ENCODE measurements at places on chromosomes 6 and 20.
A peak's percentile ranks its signal among the peaks of the same experiment; 100 is the strongest.

GRCh38 chr20:47544240-47544639 is 42.6 kb downstream of the NCOA3 start:
- DNase-seq: no peak

DNA sequence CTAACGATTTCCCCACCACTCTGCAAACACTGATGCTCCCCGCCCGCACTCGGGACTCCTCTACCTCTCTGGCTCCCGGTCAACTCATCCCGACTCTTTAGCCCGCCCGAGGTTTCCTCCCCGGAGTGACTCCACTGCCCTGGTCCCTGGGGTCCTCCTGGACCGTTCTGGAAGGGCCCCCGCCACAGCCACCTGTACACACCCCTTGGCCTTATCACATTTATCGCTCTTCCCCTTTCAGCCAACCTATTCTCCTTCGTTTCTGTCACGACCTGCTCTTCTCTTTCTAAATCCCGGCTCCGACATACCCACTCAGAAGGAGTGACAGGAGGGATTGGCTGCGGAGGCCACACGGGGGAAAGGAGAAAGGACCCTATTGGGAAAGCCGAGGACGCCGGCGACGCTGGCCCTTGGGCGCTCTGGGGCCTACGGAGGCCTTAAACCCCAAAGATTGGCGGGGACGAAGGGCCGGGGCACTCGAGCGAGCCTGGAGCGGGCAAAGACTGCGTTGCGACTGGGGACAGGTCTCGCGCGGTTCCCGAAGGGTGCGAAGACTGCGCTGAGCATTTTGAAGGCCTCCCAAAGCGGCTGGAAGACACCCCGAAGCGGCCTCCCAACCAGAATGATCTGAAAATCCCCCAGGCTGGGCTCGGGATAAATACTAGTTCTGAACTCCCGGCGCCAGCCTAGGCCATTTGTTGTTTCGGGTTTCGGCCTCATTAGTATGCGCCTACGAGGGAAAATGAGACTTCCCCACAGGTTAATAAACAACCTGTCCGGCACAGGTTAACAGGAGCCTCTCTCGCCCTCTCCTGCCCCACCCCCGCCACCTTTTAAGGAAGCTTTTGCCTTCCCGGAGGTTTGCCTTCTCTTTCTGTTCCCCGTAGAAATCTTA is 9.2 kb downstream of the SIM1 start:
- DNase-seq: no peak

DNA sequence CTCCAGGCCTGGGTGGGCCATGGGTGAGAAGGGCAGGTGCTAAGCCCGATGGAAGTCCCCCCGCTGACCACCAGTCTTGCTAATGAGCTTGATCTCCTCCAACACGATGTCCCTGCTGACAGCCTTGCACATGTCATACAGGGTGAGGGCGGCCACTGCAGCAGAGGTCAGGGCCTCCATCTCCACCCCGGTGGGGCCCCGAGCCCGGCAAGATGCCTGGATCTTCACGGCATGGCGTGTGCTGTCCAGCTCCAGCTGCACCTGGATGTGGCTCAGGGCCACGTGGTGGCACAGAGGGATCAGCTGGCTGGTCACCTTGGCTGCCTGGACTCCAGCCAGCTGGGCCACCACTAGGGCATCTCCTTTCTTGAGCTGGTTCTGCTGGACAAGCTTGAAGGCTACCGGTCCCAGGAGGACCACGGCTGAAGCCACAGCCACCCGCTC is 27.9 kb downstream of the MOCS1 start:
- no peak for DNase-seq

DNA sequence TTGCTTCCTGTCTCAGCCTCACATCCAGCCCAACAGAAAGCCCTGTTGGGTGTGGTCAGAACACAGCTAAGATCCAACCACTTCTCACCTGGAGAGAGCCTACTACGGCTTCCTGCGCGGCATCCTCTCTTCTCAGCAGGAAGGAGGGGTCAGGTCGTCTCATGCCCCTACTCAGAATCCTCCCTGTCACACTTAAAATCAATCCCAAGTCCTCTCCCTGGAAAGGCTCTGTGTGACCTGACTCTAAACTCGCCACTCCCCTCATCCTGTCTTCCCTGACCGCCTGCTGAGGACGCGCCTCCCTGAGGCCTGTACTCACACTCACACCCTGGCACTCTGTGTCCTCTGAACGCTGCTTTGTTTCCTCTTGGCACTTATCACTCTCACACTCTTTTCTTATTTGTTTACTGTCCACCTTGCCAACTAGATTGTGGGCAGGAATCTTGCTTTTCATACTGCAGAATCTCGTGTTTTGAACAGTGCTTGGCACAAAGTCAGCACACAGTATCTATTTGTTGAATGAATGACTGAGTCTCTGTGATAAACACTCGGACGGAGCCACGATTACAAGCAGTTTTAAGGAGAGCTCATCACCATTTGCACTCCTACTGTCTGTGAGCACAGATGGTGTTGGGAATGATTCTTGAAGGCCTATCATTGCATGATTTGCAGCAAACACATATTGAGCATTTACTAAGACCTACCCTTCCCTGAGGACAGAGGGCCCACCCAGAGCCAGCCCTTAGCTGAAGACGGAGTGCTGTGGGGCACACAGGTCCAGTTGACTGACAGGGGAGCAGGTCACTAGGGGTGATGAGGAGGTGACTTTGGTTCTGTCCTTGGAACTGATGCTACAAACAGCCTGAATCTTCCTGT is 18.7 kb downstream of the RAB5IF start:
- no peak for DNase-seq

GRCh38 chr6:96816301-96816817 is 20.9 kb downstream of the GPR63 start:
- no peak for DNase-seq

- DNase-seq: no peak
These were observed 70.4 kb upstream of the VGLL2 start for GRCh38 chr6:117194978-117195377.

DNA sequence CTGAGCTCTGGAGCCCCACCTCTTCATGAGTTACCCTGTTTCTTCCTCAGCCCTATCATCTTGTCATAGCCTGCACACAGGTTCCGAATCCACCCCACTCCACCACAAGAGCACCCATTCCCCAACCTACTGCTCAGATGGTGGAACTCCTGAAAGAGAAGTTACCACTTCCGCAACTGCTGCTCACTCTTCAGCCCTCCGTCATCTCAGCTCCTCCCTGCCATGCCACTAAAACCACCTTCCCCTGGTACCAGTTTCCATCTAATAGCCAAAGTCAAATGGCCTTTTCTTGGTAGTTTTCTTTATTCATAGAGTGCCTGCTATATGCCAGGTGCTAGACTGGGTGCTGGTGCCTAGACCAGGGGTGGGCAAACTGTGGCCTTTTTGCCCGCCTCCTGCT is 3.9 kb downstream of the RAB22A start:
- DNase-seq: peak; percentile 50

GRCh38 chr20:23753589-23753988 is 2.9 kb upstream of the CST1 start:
- DNase-seq: no peak

GRCh38 chr20:64225171-64225595 is 30.4 kb upstream of the PCMTD2 start:
- no peak for DNase-seq

DNA sequence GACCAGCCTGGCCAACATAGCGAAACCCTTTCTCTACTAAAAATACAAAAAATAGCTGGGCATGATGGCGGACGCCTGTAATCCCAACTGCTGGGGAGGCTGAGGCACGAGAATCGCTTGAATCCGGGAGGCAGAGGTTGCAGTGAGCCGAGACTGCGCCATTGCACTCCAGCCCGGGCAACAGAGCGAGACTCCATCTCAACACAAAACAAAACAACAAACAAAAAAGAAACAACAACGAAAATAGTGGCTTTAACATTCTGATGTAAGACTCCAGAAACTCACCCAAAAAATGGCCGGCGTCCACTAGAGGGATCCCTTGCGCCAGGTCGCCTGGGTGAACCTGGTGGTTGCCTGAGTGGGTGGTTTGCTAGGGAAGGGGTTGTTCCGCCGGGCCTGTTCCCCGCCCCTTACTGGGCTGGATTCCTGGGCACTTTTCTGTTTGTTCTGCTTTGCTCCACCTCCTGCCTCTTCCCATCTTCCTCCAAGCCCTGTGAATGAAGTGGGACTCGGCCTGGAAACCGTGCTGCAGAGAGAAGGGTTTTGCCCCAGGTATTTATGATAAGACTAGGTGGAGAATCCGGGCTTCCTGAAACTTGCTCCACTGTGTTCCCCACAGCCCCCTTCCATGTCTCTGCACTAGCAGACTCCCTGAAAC is 1.5 kb downstream of the PABPC1L start:
- DNase-seq: peak; percentile 72

GRCh38 chr6:63821442-63821841 is 185.8 kb downstream of the PHF3 start:
- no peak for DNase-seq

- DNase-seq: no peak
These were observed 6.6 kb upstream of the SAMHD1 start for GRCh38 chr20:36957875-36958667.

- no peak for DNase-seq
These were observed 155.5 kb upstream of the SLC24A3 start for GRCh38 chr20:19056909-19057308.

DNA sequence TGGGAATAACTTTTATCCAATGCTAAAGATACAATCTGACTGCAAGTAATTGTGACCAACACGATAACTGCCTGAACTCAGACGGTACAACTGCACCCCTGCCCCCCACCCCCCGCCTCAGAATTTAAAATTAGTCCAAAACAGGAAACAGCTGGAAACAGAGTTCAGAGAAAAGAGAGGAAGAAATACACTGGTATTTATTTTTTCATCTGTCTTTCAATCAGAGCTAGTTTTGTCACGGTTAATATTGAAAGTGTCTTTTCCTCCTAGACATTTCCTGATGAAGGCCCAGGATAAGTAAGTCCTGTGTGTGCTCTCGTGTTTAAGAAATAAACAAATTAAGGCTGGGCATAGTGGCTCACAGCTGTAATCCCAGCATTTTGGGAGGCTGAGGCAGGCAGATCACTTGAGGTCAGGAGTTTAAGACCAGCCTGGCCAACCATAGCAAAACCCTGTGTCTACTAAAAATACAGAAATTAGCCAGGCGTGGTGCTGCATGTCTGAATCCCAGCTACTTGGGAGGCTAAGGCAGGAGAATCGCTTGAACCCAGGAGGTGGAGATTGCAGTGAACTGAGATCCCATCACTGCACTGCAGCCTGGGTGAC is 21.5 kb downstream of the ACSS1 start:
- no peak for DNase-seq

- no peak for DNase-seq
These were observed 36.7 kb upstream of the ARMC2 start for GRCh38 chr6:108811490-108811889.

- no peak for DNase-seq
These were observed 2.0 kb upstream of the RSPO4 start for GRCh38 chr20:1003920-1004697.

DNA sequence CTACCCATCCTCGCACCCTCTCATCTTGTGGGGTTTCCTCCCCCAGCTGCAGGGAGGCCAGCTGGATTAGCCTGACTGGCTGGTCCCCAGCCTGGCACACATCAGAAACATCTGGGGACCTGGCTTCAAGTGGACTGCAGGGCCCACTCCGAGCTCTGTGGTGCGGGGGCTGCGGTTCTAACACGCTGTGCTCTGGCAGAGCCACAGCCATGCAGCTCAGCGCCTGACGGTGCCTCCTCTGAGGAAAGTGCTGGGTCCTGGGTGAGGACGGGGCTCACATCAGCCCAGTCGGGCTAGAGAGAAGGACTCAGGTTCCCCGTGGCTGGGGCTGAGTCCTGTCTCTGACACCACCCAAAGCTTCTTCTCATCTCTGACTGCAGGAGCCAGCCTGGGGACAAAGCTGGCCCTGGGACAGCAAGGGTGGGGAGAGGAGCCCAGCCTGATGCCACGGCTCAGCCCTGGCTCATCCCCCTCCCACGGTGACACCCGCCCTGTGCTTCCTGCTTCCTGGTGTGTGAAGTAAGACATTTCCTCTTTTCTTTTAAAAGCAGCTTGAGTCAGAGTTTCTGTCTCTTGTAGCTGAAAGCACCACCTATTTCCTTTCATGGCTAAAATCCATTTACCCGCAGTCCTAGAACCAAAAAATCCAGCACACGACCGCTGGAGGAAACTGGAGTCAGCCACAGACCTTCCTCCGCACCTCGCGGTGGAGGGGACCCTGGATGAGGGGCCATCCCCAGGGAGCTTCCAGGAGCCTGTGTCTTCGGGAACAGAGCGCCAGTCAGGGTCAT is 127.4 kb upstream of the AFDN start:
- peak; percentile 75 for DNase-seq

DNA sequence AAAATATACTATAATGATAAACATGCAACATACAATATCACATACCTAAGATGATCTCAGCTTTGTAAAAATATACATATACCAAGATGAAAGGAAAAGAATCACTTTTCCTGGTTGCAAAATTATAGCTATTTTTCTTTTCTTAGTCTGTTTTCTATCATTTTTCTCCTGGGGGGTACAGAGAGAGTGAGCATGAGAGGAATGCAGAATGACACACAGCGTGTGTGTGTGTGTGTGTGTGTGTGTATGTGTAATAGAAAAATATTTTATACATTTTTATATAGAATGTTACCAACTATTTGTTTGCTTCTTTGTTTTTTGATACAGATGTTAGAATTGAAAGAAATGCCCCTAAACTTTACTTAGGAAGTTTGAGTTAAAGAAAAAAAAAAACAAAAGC is 64.3 kb downstream of the FAM83B start:
- no peak for DNase-seq

GRCh38 chr6:120405947-120406346 is 928.3 kb downstream of the TBC1D32 start:
- no peak for DNase-seq

GRCh38 chr6:108748959-108749358 is 99.3 kb upstream of the ARMC2 start:
- DNase-seq: peak; percentile 12

GRCh38 chr6:31293343-31293742 is 21.5 kb upstream of the HLA-C start:
- no peak for DNase-seq

GRCh38 chr6:88381289-88381642 is 215.1 kb upstream of the CNR1 start:
- DNase-seq: no peak

GRCh38 chr6:1113916-1114540 is 197.9 kb upstream of the FOXQ1 start:
- no peak for DNase-seq

GRCh38 chr20:19928328-19929011 is 88.7 kb upstream of the NAA20 start:
- DNase-seq: no peak

- no peak for DNase-seq
These were observed 15.9 kb downstream of the DLL1 start for GRCh38 chr6:170274713-170275560.

- DNase-seq: no peak
These were observed 160.0 kb upstream of the PLN start for GRCh38 chr6:118387921-118388701.

GRCh38 chr20:62010551-62011402 is 54.9 kb downstream of the TAF4 start:
- DNase-seq: peak; percentile 66

DNA sequence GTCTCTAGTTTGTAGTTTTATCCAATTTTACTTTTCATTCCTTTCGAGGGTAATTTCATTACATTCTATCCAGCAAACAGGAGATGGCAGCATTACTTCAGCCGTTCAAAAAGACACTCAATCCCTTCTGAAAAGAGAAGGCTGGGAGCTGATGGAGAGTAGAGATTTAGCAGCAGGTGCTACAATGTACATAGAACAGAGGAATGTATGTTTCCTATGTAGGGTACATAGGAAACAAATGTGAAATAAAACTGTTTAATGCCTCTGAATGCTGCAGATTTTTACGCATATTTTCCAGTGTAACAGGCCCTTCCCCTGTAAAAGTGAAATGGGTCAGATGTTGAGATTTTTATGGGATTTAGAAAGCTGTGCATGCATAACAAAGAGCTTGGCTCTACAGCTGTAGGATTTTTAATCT is 16.0 kb downstream of the RPS12 start:
- no peak for DNase-seq

Measured in activated CD8-positive, alpha-beta memory T cell treated with anti-CD3 and anti-CD28 coated beads, Interleukin-2, amount 10 ng/mL, durations not matched to agents 7 days and 5 days (primary cell).